Epithelial cell of proximal tubule (primary cell): ENCODE measurements at places on chromosomes 16 and 17. TPM values are rescaled to one million over a fixed set of nuclear protein-coding genes. Genes with fewer than 3 reads are reported as not detected.

- DNase-seq = no peak
These were observed 20.1 kb downstream of the NKD1 start for GRCh38 chr16:50568187-50568815.

The ADORA2B gene
- 16.9 and 53.0 TPM in 2 replicates for total RNA-seq

The NPIPB6 gene
- 0.07 and 0.29 TPM in 2 replicates for total RNA-seq

- DNase-seq = no peak
These were observed 27.1 kb downstream of the ADAM11 start for GRCh38 chr17:44785921-44786320.

The SOX8 gene
- total RNA-seq = not detected in 2 replicates

GRCh38 chr17:9886141-9886930 is 18.7 kb downstream of the RCVRN start:
- DNase-seq = no peak

GRCh38 chr16:50690177-50690576 is 3.2 kb upstream of the NOD2 start:
- DNase-seq = no peak

DNA sequence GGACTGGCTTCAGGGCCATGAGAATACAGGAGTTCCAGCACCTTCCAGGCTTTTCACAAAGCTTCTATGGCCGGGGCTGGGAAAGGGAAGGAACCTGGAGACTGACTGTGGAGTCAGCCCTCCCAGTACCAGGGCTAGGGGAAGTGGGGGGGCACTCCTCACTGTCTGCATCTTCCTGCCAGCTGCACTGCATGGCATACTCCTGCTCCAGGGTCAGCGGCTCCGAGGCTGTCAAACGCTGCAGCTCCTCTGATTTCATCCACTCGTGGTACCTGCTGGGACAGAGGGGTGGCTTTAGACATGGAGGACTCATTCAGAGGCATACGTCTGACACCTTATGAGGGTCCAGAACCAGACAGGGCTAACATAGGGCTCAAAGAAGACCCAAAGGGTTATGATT is 2.7 kb downstream of the NAT9 start:
- no peak for DNase-seq

- DNase-seq = no peak
These were observed 17.7 kb upstream of the MRPL38 start for GRCh38 chr17:75922173-75922961.

The SOCS1 gene
- 1.5 and 4.6 TPM in 2 replicates for total RNA-seq

The CACNG1 gene
- total RNA-seq = not detected in 2 replicates

GRCh38 chr17:49003557-49004511 is 6.6 kb downstream of the IGF2BP1 start:
- no peak for DNase-seq

The CMC2 gene
- 96.3 and 114 TPM in 2 replicates for total RNA-seq

The KRTAP4-6 gene
- not detected in 2 replicates for total RNA-seq

The EFCAB3 gene
- total RNA-seq = not detected in 2 replicates

DNA sequence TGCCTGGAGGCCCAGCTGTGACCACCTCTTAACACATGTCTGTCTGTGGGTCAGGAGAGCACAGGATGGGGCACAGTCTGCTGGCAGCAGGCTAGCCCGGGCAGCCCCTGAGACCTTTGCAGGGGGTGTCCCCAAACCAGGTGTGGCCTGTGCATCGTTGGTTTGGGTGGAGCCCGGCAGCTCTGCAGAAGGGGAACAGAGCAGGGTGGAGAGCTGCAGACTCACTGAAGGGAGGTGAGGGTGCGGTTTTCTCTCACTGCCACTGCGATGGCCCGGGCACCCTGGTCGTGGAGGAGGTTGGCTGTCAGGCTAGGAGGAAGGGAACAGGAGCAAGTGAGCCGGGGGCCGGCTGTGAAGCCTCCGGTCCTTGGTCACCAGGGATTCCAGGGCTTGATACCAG is 28.8 kb downstream of the NLRC3 start:
- DNase-seq = no peak

- DNase-seq = no peak
These were observed 46.3 kb downstream of the CLEC19A start for GRCh38 chr16:19331794-19332193.

DNA sequence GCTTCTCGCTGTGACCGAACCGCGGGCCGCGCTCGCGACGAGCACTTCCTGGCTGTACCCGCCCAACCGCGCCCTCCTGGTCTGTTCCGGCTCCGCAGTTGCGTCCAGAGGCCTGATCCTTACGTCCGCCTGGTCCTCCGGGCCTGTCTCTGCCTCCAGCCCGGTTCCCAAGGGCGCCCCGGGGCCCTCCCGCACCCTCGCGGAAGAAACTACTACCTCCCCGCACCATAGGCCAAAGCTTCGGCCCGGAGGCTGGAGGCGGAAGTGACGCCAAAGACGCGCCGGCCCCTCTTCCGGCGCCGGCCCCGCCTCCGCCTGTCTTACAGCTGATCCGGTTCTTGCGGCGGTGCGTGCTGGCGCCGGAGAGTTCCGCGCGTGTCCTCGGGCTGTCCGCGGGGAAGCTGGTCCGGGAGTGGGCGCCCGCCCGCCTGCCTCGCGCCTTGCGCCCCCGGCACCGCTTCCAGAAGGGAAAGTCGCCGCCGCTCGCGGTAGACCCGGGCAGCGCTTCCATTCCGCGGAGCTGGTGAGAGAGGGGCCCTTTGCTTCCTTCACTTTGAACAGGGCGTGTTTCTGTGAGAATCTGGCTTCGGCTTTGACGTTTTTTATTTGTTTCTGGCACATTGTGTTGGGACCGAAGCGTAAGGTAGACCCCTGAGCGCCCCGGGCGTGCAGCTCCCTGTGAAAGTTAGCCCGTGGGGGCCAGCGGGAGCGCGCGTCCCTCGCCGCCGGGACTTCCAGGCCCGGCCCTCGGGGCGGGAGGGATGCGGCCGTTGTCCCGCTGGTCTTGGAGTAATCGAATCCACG is at the start of gene ZNF778:
Gene ZNF778 (plus strand): TSS at position 316 of the 804 bp plus-strand sequence. CDS start 3,425 bp downstream, outside the sequence.
- no peak for DNase-seq

GRCh38 chr16:78096386-78096785 is 3.1 kb upstream of the WWOX start:
- DNase-seq = no peak

DNA sequence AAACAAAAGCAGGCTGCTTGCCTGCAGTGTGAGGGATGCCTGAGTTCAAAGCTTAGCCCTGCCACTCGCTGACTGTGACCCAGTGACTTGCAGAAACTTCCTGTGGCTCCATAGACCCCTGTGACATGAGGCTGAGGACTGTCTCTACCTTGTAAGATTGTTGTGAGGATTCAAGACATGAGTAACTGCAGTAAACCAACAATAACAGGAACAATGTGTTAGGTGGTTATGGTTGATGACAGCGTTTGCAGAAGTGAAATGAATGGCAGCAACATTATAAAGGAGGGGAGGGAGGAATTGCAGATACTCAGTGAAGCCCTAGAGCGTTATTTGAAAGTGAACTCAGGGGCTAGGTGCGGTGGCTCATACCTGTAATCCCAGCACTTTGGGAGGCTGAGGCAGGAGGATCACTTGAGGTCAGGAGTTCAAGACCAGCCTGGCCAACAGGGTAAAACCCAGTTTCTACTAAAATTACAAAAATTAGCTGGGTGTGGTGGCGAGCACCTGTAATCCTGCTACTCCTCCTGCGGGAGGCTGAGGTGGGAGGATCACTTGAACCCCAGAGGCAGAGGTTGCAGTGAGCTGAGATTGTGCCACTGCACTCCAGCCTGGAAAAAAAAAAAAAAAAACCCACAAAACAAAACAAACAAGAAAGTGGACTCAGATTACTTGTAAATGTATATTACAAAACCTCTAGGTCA is 33.5 kb upstream of the EMP2 start:
- no peak for DNase-seq

GRCh38 chr17:69187294-69187693 is 41.3 kb downstream of the ABCA10 start:
- DNase-seq = no peak

DNA sequence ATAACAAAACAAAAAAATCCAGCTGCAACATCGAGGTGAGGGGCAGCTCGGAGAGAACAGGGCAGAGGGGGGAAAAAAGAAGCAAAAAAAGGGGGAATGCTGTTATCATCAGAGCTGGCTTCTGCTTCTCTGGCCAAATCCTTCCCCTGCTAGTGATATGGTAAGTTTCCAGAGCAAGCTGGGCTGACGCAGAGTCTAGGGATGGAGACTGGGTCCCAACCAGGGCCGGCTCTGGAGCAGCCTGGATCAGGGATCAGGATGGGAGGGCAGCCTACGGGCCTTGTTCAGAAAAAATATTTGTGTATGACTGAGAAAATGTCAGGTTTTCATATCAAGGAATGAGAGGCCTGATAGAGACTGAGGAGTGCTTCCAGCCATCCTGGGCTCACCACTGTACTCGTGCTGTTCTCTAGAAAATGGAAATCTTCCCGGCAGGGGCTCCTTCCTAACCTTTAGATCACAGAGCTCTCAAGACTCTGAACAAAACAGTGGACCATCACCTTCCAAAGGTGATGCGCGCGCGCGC is 726 bp upstream of the C1QTNF1 start:
- no peak for DNase-seq

GRCh38 chr16:51312363-51313150 is 161.5 kb upstream of the SALL1 start:
- DNase-seq = no peak
